ENCODE measurements at places on chromosomes 6 and 20. TPM values are rescaled to one million over a fixed set of nuclear protein-coding genes. Genes with fewer than 3 reads are reported as not detected.

DNA sequence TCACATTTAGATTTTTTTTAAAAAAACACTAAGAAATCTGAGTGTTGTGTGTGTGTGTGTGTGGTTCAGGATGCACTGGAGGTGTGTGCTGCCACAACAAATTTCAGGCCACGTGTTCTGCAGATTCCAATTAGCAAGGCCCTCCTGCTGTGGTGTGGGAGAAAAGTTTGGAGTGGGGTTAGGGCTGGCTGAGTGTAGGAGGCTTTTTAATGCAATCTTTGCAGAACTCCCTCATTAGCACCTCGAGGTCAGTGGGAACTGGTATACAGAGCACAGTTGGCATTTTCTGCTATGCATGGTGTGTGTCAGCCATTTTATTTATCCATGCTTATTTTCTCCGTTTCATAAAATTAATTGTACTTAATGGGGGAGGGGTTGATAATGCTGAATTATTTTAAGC, 187.6 kb downstream of the SOX4 start:
- H3K4me3 ChIP-seq: no peak overlapping the region
- no peak for DNase-seq
- H3K4me1 ChIP-seq: no peaks in the 10 kb centered on the region
- no peaks in the 10 kb centered on the region for H3K36me3 ChIP-seq
- H3K27ac ChIP-seq: no peak overlapping the region
- H3K27me3 ChIP-seq: no peaks in the 10 kb centered on the region

The TRAPPC3L gene
- total RNA-seq: 0.55 TPM

The CTCFL gene
- total RNA-seq: not detected

- H3K4me1 ChIP-seq: no peaks in the 10 kb centered on the region
- H3K4me3 ChIP-seq: no peak overlapping the region
- no peak overlapping the region for H3K27ac ChIP-seq
- no peaks in the 10 kb centered on the region for H3K36me3 ChIP-seq
- H3K27me3 ChIP-seq: no peaks in the 10 kb centered on the region
These were observed 478.0 kb downstream of the KIF16B start for GRCh38 chr20:16095226-16095625.

GRCh38 chr20:59448851-59449444, 148.5 kb downstream of the EDN3 start:
- no peak overlapping the region for H3K27ac ChIP-seq
- no peaks in the 10 kb centered on the region for H3K27me3 ChIP-seq
- no peak overlapping the region for H3K4me3 ChIP-seq

All from aorta (tissue), 5 donors.